Fibroblast of skin of left quadriceps (primary cell): ENCODE measurements at places on chromosomes 3 and 15.
A peak's percentile ranks its signal among the peaks of the same experiment; 100 is the strongest.

DNA sequence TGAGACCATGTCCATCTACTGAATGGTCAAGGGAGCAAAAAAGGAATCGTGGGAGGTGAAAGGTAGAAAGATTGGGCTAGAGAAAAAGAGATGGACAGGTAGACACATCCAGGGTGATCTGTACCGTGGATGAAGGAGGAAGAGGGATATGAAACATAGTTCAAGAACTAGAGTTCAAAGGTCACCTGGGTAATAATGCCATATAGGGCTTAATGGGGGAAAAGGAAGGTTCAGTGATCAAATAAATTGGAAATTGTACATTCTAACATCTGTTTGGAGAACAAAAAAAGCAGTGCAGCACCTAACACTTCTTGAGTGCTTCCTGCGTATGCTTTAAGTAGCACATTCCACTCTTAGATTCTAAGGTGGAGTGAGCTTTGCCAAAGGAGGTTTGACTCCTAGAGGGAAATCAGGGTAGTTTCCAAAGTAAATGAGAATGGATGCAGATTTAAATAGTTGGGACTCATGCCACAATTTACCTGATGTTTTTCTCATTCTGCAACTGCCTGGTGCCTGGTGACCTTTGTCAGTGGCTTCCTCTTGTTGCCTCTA lies 46.6 kb downstream of the MITF start:
- no peak for DNase-seq

- DNase-seq, result no peak
These were observed 120.0 kb upstream of the C15orf61 start for GRCh38 chr15:67400890-67401289.

DNA sequence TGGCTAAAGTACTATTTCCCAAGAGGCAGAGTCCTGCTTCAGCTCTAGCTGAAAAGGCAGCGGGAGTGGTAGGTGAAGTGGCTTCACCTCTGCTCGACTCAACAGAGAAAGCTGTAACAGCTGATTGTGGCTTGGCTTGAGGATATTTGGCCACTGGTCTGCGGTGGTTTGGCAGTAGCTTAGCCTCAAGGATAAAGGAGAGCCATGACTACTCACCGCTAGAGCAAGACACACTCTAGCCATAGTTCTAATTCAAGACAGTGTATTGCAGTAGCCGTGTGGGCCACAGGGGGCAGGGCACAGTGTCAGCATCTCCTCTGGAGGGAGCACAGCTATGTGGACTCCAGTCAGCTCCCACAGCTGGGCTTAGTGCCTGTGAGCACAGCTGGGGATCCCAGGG lies 23.5 kb downstream of the TPRG1 start:
- no peak for DNase-seq

- DNase-seq, result no peak
These were observed 131.3 kb downstream of the TJP1 start for GRCh38 chr15:29690765-29691475.

- DNase-seq, result no peak
These were observed 1504.4 kb upstream of the CADM2 start for GRCh38 chr3:83454353-83454752.

DNA sequence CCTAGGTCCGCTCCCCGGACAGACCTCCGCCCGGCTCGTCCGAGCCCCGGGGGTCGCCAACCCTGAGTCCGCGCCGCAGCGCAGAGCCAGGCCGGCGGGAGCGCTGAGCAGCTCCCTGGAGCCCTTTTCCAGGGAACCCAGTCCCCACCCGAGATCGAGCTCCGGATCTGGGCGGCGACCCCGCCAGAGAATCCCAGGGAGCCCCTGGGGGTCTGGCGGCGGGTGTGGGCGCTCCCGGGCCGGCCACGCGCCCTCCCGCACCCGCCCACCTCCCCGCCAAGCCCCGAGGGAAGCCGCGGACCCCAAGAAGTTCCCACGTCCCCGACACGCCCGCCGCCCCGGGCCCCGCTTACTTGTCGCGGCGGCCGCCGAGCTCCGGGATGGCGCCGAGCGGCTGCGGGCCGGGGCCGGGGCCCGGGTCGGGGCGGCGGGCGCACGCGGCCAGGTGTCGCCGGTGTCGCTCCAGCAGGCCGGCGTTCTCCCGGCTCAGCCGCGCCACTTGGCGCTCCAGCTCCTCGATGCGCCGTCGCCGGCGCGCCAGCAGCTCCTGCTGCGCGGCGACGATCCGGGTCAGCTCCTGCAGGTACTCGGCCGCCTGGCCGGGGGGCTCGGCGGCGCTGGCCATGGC lies 137.7 kb downstream of the NUP210 start:
- DNase-seq, result no peak

- DNase-seq, result peak; percentile 24
These were observed 62.0 kb upstream of the BCL6 start for GRCh38 chr3:187807086-187807862.

DNA sequence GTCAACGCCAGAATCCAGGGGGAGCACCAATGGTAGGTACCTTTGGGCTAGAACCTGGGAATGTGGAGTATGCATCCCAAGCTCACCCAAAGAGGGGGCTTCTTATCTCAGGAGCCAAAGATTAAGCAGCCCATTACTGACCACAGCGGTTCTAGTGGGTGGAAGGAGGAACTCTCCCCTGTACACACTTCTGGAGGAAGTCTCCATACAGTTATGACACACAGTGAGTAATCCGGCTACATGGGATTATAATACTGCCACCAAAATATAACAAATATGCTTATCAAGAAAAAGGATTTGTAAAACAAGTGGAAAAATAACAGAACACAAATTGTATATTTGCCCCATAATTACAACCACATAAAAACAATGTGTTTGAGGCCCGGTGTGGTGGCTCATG lies 8.4 kb downstream of the MYO1E start:
- no peak for DNase-seq

- DNase-seq, result no peak
These were observed 58.9 kb downstream of the CMTM8 start for GRCh38 chr3:32297366-32297765.

GRCh38 chr3:113186566-113186965 lies 24.8 kb upstream of the BOC start:
- no peak for DNase-seq
